ENCODE measurements at places on chromosomes 5 and 9.
A peak's percentile ranks its signal among the peaks of the same experiment; 100 is the strongest.

GRCh38 chr5:74767579-74767913, 497 bp downstream of the NSA2 start:
- peak; percentile 7 for DNase-seq

GRCh38 chr9:123997665-123998277, 13.8 kb upstream of the LHX2 start:
- no peak for DNase-seq

GRCh38 chr9:34686231-34686630, 4.8 kb downstream of the CCL19 start:
- no peak for DNase-seq

GRCh38 chr9:87011551-87011950, 64.2 kb upstream of the GAS1 start:
- DNase-seq = no peak

- DNase-seq = no peak
These were observed 61.2 kb upstream of the PITX1 start for GRCh38 chr5:135095052-135095715.

DNA sequence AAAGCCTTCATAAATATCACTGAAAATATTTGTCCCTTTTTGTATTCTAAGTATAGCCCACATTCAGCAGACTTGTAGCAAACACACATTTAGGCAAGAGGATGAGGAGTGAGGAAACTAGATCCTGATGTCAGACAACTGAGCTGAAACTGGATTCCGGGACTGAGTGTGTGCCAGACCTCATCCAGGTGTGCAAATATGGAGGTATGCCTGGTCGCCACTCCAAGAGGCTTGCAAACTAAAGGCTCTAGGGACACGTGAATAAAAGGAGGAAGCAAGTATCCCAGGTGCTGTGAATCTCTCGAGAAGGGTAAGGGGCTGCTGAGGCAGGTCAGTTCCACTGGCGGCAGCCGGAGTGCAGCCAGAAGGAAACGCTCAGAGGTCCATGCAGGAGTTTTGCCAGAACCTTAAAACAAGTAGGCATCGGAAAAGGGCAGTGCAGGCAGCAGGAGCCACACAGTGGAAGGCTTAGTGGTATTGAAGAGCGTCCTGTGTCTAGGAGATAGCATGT, 77.4 kb upstream of the ALDH1B1 start:
- no peak for DNase-seq

DNA sequence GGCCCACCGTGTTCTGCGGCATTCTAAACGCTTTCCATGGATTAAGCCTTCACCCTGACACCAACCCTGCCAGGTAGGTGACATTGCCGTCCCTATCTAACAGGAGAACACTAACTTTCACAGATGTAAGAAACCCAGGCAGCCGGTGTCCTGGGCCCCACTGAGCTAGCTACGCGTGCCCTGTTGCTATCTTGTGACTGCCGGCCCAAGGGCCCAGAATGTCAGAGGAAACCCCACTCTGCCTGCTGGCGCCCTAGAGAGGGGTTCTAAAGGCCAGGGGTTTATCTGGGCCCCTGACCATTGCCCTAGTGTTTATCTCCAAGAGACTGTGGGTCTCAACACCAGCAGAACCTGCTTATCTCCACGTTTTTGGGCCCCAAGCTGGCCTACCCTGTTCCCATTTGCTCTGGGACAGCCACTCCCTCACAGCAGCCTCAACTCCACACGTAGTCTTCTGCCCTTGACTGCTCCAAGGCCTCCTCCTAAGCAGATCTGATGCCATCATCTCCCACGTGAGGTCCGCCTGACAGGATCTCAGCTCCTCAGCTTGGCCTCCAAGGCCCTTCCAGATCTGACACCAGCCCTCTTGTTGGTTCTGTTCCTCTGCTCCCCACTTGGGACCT, 18.1 kb upstream of the ZBTB34 start:
- DNase-seq = no peak

DNA sequence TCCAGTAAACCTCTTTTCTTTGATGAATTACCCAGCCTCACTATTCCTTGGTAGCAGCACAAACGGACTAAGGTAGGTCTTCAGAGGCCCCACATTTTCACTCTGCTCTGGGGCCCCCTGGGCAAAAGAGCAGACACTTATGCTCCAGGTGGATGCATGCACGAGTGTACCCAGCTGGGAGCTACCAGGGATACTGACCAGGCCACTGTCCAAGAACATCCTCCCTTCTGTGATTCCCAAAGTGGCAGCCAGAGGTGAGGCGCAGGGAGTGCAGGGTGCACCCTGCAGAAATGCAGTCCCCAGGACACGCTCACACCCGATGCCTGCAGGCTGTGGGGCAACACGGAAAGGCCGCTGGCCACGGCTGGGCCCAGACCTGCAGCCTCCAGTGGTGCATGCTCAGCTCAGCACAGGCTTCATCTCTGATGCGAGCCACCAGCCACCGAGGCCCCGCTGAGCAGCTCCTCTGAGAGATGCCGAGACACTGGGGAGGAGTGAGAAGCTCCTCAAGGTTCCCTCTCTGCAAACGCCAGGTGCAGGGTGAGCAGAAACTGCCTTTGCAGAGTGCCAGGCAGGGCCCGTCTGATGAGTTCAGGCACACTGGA, 48.1 kb upstream of the OLFM1 start:
- DNase-seq = no peak
